ENCODE measurements at places on chromosomes 3 and 15.
A peak's percentile ranks its signal among the peaks of the same experiment; 100 is the strongest.

- DNase-seq, result no peak
Measured at GRCh38 chr3:52210550-52211046, 12.6 kb downstream of the ALAS1 start.

GRCh38 chr3:125008766-125009165, 47.0 kb downstream of the HEG1 start:
- DNase-seq, result no peak

DNA sequence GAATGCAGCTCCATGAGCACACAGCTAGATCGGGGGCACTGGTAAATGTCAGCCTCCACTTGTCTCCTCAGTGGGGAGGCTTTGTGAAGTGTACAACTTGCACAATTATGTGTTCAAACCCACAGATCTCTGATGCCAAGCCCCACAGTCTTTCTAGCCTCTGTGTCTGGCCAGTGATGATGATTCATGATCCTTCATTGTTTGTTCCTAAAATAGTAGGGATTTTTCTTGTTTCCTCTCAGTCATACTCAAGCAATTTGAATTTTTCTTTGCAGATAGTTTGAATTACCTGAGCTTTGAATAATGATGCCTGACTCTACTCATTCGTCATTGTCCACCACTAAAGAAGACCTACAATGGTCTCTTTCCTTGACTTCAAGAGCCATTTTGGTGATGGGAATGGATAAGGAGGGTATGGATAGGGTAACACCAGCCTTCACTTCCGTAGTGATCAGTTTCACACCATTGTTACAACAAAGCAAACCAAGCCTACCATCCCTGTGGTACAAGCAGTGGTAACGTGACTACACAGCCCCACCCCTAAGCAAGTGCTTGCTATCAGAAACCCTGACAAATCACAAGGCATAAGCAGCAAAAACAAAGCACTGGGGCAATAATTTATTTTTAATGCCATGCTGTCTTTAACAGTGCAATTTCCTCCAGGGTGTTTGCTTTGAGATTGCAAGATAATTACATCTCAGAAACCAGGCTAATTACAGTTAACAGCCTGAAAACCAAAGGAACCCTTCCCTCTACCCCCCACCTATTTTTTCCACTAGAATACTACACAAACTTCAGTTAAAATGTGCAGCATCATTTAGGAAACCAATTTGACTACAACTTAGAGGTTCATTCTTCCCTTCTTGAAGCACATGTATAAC, 114.1 kb upstream of the PPP2R3A start:
- DNase-seq, result no peak

- DNase-seq, result no peak
Measured at GRCh38 chr15:65212097-65212496, 824 bp upstream of the CILP start.

GRCh38 chr3:104952146-104952972, 414.4 kb upstream of the ALCAM start:
- peak; percentile 76 for DNase-seq

GRCh38 chr15:100334456-100334855, 7.3 kb downstream of the ADAMTS17 start:
- DNase-seq, result no peak

Data from epithelial cell of proximal tubule (primary cell).